ENCODE measurements at places on chromosomes 6 and 20.

DNA sequence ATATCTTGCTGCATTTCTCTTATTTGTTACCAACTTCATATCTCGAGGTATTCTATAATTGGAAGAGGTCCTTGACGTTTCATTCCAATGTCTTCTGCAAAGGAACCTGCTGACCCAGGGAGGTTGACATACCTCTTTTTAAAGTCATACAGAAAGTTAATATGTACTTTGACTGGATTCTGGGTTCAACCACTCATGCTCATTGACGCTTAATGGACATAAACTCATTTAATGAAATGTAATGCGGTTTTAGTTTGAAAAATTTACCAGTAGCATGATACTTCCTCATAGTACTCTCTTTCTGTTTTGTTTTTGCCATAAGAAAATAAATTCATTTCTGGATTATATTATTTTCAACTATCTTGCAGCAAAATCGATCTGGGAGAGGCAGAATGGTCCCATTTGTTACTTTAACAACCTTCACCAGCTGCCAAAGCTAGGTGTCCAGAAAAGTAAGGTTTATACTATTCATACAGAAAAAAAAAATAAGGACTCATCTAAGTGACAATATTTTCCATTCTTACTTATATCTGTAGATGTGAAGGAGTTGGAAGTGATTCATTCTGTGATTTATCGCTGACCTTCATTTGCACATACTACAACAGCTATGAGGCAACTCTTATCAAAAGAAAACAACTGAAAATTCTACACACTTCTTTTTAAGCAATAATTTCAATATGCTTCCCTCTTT lies 101.6 kb downstream of the ATXN1 start:
- peaks cover 11% of the 10 kb centered on the region for H3K36me3 ChIP-seq
- H3K4me1 ChIP-seq = peaks cover 33% of the 10 kb centered on the region
- no peak for DNase-seq
- no peak overlapping the region for H3K4me3 ChIP-seq
- no peaks in the 10 kb centered on the region for H3K27me3 ChIP-seq

GRCh38 chr6:36695414-36695813 lies 2.2 kb upstream of the RAB44 start:
- H3K27ac ChIP-seq = no peak overlapping the region
- no peaks in the 10 kb centered on the region for H3K36me3 ChIP-seq
- peaks cover 17% of the 10 kb centered on the region for H3K27me3 ChIP-seq
- peaks cover 27% of the 10 kb centered on the region for H3K4me1 ChIP-seq
- no peak for DNase-seq

- peak overlapping the region; percentile 85 for H3K27ac ChIP-seq
- H3K4me3 ChIP-seq = no peak overlapping the region
- DNase-seq = no peak
- H3K4me1 ChIP-seq = peaks cover 66% of the 10 kb centered on the region
- peaks cover 11% of the 10 kb centered on the region for H3K36me3 ChIP-seq
- H3K27me3 ChIP-seq = no peaks in the 10 kb centered on the region
Observed at GRCh38 chr6:43081043-43081442, 4.9 kb downstream of the PTK7 start.

GRCh38 chr20:52130406-52130805 lies 61.2 kb downstream of the ZFP64 start:
- no peak for DNase-seq
- peaks cover 17% of the 10 kb centered on the region for H3K36me3 ChIP-seq
- H3K4me1 ChIP-seq = peaks cover 10% of the 10 kb centered on the region
- H3K27ac ChIP-seq = no peak overlapping the region
- peaks cover 10% of the 10 kb centered on the region for H3K27me3 ChIP-seq
- no peak overlapping the region for H3K4me3 ChIP-seq

GRCh38 chr20:20731945-20732296 lies 19.5 kb upstream of the RALGAPA2 start:
- H3K27me3 ChIP-seq = peaks cover 9% of the 10 kb centered on the region
- no peak overlapping the region for H3K4me3 ChIP-seq
- H3K27ac ChIP-seq = no peak overlapping the region
- peaks cover 11% of the 10 kb centered on the region for H3K4me1 ChIP-seq
- DNase-seq = no peak
- H3K36me3 ChIP-seq = no peaks in the 10 kb centered on the region

GRCh38 chr6:160239929-160240690 lies 18.5 kb downstream of the SLC22A2 start:
- H3K36me3 ChIP-seq = peaks cover 1% of the 10 kb centered on the region
- no peak overlapping the region for H3K27ac ChIP-seq
- DNase-seq = no peak
- H3K27me3 ChIP-seq = no peaks in the 10 kb centered on the region

GRCh38 chr6:10882657-10883171 lies 873 bp upstream of the GCM2 start:
- peaks cover 99% of the 10 kb centered on the region for H3K27me3 ChIP-seq
- peak; percentile 24 for DNase-seq
- H3K4me1 ChIP-seq = peaks cover 4% of the 10 kb centered on the region

DNA sequence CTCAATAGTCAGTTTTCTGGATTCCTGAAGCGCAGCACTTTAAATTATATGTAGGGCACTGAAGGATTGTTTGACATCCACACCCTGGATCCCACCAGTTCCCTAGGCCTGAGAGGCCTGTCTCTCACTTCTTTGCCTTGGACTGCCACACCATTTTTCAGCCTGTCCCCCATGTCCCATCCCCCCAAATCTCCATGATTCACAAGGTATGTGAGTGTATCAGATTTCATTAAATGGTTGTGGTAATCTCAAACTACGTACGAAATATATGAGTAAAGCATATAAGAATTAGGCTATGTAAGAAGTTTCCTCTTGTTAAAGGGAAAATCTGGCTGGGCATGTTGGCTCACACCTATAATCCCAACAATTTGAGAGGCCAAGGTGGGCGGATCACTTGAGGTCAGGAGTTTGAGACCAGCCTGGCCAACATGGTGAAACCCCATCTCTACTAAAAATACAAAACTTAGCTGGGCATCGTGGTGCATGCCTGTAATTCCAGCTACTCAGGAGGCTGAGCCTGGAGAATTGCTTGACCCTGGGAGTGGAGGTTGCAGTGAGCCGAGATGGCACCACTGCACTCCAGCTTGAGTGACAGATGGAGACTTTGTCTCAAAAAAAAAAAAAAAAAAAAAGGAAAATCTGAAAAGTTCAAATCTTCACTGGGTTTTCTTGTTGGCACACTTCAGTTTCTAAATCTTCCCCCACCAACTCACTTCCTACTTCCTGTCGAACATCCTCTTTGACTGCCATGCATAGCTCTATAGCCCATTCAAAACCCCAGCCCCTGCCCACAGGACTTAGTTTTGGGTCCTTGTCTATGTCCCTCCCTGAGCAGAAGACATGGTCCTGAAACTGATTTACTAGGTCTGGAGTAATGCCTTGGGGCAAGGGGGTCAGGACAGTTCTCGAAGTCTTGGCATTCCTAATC lies 97.3 kb upstream of the SHLD1 start:
- H3K4me1 ChIP-seq = peaks cover 21% of the 10 kb centered on the region
- DNase-seq = no peak
- H3K27me3 ChIP-seq = no peaks in the 10 kb centered on the region
- peak overlapping the region; percentile 40 for H3K27ac ChIP-seq
- H3K4me3 ChIP-seq = no peak overlapping the region

DNA sequence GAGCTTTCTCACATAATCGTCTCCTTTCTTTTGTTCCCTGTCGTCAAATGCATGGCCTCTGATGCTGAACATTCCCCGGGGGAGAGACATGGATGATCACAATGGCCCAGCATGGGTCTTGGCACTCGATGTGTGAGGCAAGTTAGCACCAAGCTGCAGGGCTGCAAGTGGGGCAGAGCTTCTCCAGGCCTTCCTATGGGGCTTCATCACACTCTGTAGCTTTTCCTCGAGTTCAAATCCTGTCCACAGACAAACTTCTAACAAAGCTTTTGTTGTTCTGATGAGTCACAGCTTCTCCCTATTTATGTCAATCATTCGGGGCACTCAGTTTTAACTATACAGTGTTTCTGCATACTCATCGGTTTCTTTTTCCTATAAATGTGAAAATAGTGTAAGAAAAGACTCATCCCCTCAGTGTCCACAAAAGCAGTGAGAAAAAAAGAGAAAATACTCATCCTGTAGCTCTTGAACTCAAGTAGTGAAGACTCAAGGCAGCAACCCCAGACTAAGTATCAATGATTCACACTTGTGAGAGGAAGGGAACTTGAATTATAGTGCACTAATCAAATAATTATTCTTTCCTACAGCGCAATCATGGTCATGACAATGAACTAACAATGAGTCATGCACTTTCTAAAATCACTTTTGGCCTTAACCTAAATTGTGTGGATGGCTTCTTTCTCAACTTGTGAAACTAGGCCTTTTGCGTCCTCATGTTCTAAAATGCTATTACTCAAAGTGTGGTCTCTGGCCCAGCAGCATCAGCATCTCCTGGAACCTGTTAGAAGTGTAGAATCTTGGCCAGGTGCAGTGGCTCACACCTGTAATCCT lies 68.4 kb upstream of the NOX3 start:
- H3K4me3 ChIP-seq = no peak overlapping the region
- DNase-seq = no peak
- no peaks in the 10 kb centered on the region for H3K36me3 ChIP-seq
- H3K27ac ChIP-seq = no peak overlapping the region

- no peaks in the 10 kb centered on the region for H3K36me3 ChIP-seq
- DNase-seq = no peak
- H3K4me1 ChIP-seq = peaks cover 32% of the 10 kb centered on the region
- H3K4me3 ChIP-seq = no peak overlapping the region
- H3K27me3 ChIP-seq = peaks cover 85% of the 10 kb centered on the region
Observed at GRCh38 chr20:2696646-2697045, 4.1 kb downstream of the EBF4 start.

DNA sequence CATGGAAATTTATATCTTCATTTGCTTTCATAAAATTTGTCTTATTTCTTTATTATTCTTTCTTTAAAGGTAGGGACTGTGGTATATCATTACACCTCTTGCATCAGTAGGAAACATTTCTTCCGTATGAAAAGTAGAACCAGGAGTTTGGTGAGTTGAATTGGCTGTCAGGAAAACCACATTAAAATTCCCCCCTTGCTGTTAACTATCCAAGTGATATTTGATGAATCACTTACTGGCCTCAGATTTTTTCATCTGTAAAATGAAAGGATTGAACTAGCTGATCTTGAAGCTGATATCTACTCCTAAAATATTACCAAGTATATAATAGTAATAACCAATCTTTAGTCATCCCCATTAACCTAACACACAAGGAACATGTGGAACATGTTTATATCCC lies 460.9 kb downstream of the GJA1 start:
- no peaks in the 10 kb centered on the region for H3K36me3 ChIP-seq
- no peak overlapping the region for H3K27ac ChIP-seq
- no peak overlapping the region for H3K4me3 ChIP-seq
- H3K4me1 ChIP-seq = no peaks in the 10 kb centered on the region

- peaks cover 2% of the 10 kb centered on the region for H3K27me3 ChIP-seq
- no peak overlapping the region for H3K27ac ChIP-seq
- H3K4me3 ChIP-seq = no peak overlapping the region
- H3K4me1 ChIP-seq = peaks cover 29% of the 10 kb centered on the region
- DNase-seq = peak; percentile 12
- no peaks in the 10 kb centered on the region for H3K36me3 ChIP-seq
Observed at GRCh38 chr6:146985111-146985510, 219.1 kb upstream of the STXBP5 start.

DNA sequence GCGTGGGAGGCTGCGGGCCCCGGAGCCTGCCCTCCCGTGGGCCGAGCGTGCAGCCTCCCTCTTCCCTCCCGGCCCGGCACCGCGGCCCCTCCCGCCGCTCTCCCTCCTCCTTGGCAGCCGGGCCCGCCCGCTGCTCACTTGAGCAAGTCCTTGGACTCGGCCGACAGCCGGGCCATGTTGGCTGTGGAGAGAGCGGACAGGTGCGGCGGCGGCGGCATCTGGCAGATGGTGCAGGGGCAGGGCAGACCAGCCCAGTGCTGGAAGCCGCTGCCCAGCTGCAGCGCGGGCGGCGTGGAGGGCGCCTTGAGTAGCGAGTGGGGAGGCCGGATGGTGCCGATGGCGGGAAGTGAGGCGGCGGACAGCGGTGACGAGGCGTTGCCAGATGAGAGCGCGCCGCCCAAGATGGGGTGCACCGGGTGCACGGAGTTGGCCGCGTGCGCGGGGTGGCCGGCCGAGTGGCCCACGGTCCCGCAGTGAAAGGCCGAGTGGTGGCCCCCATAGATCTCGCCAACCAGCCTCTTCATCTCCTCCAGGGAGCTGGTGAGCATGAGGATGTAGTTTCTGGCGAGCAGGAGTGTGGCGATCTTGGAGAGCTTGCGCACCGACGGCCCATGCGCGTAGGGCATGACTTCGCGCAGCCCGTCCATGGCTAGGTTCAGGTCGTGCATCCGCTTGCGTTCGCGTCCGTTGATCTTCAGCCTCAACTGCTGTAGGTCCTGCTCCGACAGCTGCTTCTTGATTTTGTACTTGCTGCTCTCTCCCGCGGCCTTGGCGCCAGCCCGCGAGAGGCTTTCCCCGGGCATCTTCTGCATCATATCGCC lies 766 bp downstream of the OLIG3 start:
- peak; percentile 46 for DNase-seq
- peaks cover 74% of the 10 kb centered on the region for H3K4me1 ChIP-seq
- H3K27ac ChIP-seq = no peak overlapping the region
- peaks cover 100% of the 10 kb centered on the region for H3K27me3 ChIP-seq
- peak overlapping the region; percentile 59 for H3K4me3 ChIP-seq

DNA sequence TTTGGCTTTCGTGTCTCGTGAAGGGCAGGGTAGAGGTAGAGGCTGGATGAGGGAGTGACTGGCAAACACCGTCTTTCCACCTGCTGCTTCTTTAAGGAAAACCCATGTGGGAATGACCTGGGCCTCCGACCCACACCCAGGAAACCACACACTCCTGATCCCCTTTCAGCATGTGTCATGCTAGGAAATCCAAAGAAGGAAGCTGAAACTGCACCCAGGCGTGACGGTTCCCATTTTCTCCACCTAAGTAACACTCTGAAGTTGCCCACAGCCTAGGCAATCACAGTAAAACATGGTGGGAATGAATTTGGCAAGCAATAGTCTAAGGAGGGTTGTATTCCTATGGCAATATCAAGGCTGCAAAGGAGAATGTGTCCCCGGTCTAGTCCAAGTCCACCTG lies 538.4 kb upstream of the NOX3 start:
- peak overlapping the region; percentile 32 for H3K27ac ChIP-seq
- H3K4me3 ChIP-seq = no peak overlapping the region
- no peaks in the 10 kb centered on the region for H3K36me3 ChIP-seq
- H3K4me1 ChIP-seq = peaks cover 20% of the 10 kb centered on the region

DNA sequence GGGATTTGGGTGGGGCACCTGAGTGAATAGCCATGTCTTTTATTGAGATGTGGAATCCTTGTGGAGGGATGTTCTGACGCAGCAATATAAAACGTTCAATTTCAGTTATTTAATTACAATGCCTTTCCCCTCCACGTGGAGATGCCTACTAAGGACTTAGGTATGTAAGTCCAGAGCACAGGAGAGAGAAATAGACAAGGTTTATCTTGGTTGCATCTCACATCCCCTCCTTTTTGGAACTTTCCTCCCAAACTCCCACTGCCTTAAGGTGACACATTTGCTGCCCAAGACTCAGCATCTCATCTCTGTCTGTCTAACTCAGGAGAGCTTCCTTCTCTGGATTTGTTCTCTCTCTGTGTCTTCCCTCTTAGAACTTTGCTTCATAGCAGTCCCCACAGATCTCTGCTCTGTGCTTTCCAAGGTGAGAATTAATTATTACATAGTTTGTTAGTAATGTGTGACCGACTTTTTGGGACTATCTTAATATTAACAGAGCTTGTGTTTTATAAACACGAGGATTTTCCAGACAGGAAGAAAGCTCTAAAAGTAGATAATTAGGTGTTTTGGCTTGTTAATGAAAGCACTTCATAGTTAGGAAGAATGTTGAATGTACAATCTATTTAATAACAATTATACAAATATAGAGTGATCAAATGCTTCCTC lies 52.6 kb downstream of the COL19A1 start:
- H3K4me1 ChIP-seq = peaks cover 6% of the 10 kb centered on the region
- H3K36me3 ChIP-seq = no peaks in the 10 kb centered on the region
- H3K27ac ChIP-seq = no peak overlapping the region
- no peak overlapping the region for H3K4me3 ChIP-seq
- H3K27me3 ChIP-seq = no peaks in the 10 kb centered on the region
